ENCODE measurements at places on chromosomes 2 and 18.
A peak's percentile ranks its signal among the peaks of the same experiment; 100 is the strongest.

- DNase-seq = no peak
These were observed 33.7 kb upstream of the BZW1 start for GRCh38 chr2:200778038-200778437.

- no peak for DNase-seq
These were observed 104.5 kb downstream of the ZEB2 start for GRCh38 chr2:144415386-144415785.

DNA sequence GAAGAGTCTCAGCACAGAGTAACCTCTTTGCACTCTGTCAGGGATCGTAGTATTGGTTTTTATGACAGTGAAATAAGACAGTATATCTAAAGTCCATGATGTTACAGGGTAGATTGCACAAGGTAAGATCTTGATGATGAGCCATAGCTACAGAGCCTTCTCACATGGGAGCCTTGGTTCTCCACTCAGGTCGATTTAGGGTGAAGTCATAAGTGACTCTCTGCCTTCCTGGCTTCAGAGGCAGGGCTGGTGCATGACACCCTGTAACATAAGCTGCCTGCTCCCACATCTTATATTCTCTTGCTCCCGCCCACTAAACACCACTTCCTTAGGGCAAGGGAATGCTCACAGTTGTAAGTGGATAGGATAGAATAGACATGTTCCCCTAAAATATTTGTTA lies 13.3 kb downstream of the DAPL1 start:
- no peak for DNase-seq

GRCh38 chr2:28326469-28326805 lies 66.2 kb upstream of the FOSL2 start:
- peak; percentile 56 for DNase-seq

DNA sequence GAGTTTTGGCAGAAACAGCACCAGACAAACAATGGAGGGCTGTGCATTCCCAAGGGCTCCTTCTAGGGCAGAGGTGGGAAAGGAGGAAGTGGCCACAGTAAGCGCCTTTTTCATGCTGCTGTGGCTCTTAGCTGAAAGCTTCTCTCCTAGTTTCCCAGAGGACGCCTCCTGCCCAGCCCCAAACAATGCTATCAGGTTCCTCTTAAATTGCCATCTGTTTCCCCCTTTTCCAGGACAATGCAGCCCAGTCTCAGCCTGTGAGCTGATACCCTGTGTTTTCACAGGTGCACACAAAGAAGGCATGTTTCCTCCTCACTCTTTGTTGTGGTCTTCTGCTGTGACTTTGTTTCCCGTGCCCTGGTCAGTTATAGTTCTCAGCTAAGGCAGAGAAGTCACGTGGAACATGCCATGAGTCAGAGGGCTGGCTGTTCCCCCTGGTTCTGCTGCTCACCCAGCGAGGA lies 5.4 kb upstream of the FAM124B start:
- no peak for DNase-seq

GRCh38 chr2:175234153-175234552 lies 52.6 kb upstream of the ATP5MC3 start:
- no peak for DNase-seq

GRCh38 chr2:21891191-21891590 lies 767.4 kb downstream of the TDRD15 start:
- no peak for DNase-seq

DNA sequence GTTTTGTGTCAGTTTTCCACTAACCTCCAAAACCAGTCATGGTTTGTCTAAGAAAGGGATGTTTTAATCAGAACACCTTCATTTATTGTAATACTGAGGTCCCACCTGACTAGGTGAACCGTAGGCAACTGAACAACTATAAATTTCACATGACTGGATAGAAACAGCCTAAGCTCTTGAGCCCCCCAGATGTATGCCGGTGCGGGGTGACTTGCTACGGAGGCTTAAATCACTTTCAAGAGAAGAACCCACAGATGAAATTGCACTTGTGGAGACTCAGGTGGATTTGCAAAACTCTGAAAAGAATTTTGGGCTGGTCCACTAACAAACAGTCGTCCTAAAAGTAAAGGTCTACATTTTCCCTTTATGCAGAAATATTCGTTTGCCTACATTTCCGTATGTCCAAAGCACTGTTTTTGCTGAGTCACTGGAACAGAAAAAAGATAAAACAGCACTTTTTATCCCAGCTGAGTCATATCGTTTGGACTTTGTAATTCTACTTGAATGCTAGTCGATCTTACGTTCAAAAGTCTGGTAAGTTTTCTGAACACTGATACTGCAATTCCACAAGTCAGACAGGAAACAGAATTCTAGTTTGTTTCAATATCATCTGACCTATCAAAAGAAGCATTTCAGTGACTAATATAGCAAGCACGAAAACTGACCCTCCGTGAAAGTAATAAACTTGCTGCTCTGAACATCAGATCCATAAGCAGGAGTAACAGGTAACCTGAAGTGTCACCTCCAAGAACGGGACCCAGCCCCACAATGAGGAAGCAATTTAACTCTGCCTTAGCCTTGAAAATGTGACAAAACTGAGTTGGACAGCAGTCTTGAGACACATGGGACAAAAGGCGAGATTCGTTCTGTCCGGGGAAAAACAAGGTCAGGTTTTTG lies 18.1 kb downstream of the ZNF516 start:
- no peak for DNase-seq

GRCh38 chr2:133972786-133973185 lies 281.1 kb upstream of the MGAT5 start:
- no peak for DNase-seq

DNA sequence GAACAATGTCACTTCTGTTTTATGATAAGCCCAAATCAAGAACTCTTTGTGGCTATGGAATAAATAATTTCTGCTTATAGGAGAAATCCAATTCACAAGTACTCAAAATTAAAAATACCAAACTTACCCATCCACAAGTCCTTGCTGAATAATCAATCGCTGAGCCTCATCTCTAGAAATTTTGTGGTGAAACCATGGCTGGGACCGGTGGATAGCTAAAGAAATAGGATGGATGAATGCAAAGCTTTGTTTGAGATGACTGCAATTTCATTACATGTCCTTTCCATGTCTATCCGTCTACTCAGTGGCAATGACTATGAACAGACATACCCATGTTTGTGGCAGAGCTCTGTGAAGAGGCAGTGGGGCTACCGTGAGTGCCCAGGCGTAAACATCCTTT lies 124.4 kb downstream of the GRB14 start:
- DNase-seq = no peak

DNA sequence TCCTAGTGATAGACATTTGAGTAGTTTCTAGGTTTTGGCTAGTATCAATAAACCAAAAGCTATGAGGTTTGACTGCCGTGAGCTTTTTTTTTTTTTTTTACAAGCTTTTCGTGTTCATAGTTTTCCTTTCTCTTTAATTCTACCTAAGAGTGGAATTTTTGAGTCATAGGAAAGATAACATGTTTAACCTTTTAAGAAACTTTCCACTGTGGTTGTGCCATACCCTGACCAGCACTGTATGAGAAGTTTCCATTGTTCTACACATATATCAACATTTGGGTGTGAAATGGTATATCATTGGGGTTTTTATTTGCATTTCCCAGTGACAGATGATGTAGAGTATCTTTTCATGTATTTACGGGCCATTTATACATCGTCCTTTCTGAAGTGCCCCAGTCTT lies 31.7 kb downstream of the UBE2F start:
- no peak for DNase-seq

DNA sequence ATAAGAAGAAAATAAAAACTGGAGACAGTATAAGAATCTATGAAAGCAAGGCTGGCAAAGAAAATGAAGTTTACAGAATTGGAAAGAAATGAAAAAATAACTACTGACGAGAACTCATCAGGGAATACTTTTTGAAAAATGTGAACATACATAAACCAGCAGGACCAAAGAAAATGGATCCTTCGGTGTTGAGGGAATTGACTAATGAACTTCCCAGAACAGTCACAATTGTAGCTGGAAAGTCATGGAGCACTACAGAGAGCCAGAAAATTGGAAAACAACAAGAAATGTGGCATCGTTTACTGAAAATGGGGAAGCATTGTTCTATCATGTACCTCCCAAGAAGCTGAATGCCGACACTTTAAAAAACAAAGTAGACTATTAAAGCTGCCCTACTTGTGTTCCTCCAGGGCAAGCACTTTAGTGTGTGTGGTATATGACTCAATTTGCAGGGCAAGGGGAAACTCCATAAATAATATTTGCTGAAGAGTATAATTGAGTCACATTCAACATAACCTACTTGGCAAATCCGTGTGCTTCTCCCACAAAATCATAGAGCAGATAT lies 1221.6 kb upstream of the NRXN1 start:
- no peak for DNase-seq

GRCh38 chr2:3827673-3828575 lies 124.5 kb downstream of the DCDC2C start:
- DNase-seq = peak; percentile 69

DNA sequence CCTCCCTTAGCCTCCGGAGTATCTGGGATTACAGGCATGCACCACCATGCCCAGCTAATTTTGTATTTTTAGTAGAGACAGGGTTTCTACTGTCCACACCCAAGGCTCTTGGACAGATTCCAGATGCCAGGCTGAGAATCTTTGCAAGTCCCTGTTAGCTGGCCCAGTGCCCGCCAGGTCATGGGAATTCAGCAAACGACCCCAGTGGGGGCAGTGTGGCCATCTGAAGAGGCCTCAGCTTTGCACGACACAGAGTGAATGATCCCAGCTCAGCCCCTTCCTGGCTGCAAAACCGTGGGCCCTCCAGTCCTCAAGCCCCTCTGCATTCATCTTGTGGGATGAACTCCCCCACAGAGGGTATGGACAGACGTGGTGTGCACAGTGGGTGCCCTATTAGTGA lies 179.5 kb upstream of the ID2 start:
- DNase-seq = no peak

GRCh38 chr18:7778181-7778580 lies 211.1 kb downstream of the PTPRM start:
- DNase-seq = no peak

- DNase-seq = no peak
These were observed 16.5 kb upstream of the FAHD2A start for GRCh38 chr2:95386031-95386430.

DNA sequence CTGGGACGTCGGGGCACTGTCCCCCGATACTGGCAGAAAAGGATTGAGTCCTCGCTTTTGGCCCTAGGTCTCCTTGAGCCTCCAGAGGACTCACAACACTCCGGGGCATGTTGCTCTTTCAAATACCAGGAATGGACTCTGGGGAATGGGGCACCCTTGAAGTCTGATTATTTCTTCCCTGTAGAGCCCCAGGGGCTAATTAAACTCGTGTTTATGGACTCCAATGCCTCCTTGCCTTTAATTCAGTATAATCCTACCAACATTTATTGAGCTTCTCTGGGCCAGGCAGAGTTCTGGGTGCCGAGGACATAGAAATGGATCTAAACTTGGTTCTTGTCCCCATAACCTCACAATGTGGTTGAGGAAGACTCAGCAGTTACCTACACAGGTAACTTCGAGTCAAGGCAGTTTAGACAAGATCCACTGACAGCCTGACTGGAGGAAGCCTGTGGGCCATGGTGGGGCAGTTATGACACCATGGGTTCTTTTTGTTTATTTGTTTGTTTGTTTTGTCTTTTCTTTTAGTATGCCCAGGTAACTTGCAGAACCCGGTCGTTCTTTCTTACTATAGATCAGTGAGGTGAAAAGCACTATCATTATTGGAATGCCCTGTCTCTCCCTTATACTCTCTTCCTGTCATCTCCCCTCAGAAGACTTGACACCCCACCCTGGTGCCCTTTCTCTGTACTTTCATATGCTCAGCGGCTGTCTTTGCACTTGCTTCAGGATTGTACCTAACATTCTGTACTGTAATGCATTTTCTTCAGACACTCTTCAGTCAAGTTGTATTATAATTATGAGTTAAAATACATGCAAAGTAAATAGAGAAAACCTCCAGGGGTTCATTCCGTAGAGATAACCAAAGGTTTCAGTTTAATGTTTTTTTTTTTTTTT lies 3.2 kb downstream of the CFLAR start:
- no peak for DNase-seq

DNA sequence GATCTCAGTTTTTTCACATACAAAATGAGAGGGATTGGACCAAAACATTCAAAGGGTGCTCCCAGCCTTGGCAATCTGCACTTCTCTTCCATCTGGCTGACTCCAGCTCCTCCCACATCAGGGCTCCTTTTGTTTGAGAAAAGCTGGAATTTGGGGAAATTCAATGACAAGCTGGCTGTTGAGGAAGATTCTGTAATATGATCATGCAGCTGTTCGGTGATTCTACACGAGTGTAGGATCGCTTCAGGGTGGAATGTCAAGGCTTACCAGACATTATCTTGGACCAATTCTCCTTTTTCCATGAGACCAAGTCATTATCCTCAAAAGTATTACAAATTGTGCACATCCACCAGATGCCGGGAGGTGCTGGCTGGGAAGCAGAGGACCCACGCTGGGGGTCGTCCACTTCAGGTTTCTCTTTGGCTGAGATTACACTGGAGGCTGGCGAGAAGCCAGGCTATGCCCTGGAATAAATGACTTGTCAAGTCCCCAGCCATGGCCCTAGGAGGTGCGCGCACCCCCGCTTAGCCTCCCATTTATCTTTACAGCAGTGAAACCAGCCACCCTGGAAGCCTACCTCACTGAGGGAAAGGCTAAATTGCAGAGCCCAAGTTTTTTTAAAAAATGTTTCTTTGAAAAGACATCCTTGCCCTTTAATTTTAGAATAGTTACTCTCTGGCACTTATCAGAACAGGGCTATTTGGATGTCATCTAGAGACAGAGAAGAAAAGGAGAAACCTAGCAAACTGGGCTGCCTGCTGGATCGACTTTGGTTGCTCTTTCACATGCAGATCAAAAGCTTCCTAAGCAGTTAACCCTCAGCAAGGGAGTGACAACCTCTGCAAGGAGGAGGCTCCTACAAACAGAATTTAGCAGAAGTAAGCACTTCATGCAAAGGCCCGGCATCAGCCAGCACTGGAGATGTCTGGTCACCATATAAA lies 42.5 kb upstream of the LCLAT1 start:
- DNase-seq = peak; percentile 35

DNA sequence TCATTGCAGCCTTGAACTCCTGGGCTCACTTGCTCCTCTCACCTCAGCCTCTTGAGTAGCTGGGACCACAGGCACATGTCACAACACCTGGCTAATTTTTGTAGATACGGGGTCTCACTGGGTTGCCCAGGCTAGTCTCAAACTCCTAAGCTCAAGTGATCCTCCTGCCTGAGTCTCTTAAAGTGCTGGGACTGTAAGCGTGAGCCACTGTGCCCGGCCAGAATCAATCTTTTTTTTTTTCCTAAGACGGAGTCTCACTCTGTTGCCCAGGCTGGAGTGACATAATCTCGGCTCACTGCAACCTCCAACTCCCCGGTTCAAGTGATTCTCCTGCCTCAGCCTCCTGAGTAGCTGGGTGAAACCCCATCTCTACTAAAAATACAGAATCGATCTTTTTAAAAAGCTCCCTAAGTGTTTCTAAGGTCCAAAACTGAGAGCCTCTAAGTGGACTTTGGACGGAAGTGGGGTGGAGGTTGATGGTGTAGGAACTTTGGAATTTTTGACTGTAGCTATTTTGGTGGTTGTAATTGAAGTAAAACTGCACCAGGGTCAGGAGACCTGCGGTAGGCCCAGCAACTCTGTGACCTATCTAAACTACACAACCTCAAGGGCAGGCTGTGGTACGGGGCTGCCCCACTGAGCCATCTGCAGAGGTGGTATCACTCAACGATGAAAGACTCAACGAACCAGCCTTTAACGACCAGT lies 82.9 kb downstream of the POLR1A start:
- no peak for DNase-seq

GRCh38 chr2:74703373-74703772 lies 49.3 kb downstream of the SEMA4F start:
- no peak for DNase-seq

- no peak for DNase-seq
These were observed 556.3 kb downstream of the ARHGAP15 start for GRCh38 chr2:143685421-143686078.

GRCh38 chr18:70132999-70133398 lies 72.5 kb downstream of the RTTN start:
- no peak for DNase-seq

- DNase-seq = no peak
These were observed 91.9 kb upstream of the CAVIN2 start for GRCh38 chr2:191938779-191939178.

Measured in H7 (cell line).